NCI-H510A treated with DMSO at 0.1 percent for 48 hours (cell line): ENCODE measurements at places on chromosomes 7 and 10.

DNA sequence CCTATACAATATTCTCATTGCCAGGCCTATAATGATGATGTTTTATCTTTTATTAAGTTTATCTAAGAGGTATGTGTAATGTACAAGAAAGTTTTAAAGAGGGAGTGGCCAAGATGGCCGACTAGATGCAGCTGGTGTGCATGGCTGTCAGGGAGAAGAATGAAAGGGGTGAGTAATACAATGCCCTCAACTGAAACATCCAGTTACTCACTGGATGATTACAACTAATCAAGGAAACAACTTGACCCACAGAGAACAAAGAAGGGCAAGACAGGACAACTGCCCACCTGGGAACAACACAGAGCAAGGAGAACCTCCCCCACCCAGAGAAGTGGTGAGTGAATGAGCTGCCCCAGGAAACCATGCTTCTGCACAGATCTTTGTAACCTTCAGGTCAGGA, 880.0 kb upstream of the LRRTM3 start:
- DNase-seq, result no peak

DNA sequence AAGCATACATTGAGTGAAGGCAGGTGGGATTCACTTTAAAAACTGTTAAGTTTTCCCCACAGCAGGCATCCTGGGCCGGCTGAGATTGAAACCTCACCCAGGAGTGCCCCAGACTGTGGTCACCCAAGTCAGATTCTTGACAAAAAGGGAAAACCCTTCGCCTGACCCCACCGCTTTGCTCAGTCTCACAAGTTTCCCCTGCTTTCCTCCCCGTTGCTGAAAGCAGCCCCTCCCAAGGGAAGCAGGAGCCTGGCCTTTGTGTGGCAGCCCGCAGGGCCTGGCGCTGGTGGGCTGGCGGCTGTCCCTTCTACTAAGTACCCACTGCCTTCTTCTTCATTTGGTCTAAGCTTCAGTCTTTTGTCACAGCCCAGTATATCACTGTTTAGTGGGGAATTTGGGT, 16.0 kb downstream of the RNF32 start:
- DNase-seq, result no peak

- DNase-seq, result no peak
Measured at GRCh38 chr10:55397777-55398496, 596.9 kb upstream of the PCDH15 start.

DNA sequence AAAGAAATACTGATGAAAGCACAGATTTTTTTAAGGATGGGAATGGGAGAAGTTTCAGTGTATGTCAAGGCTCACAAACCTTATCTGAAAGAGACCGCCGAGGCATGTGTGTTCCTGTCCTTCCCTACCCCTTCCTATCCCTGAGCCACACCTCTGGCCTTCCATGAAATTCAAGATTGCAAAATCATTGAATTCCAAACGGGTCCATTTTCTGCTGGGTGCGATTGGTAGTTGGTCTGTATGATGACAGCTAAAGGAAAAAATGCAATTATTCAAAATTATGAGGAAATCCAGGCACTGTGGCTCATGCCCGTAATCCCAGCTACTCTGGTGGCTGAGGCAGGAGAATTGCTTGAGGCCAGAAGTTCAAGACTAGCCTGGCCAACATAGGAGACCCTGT, 170.1 kb downstream of the ARHGAP12 start:
- no peak for DNase-seq

DNA sequence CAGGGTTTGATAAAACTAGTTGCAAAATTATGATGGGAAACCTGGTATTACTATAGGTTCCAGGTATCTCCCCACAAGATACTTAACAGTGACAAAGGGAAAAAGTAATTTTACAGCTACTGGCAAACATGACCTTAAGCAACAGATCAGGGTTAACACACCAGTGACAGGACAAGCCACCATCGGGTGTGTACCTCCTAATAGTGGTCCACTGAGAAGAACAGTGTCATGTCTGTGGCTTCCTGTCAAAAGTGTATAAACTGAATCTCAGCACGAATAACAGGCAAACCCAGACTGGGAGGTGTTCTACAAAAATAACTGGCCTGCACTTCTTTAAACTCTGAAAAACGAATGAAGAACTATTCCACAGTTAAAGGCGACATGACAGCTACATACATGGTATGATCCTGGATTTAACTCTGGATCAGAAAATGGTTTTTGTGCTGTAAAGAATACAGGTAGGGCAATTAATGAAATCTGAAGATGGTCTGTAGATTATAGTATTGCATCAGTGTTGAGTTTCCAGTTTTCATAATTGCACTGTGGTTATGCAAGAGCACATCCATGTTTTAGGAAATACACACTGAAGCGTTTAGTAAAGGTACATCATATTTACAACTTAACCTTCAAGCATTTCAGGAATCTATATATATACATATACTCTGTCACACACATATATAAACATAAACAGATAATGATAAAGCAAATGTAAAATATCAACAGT, 32.0 kb upstream of the ARMS2 start:
- no peak for DNase-seq

- no peak for DNase-seq
Measured at GRCh38 chr7:106590209-106590816, 70.6 kb downstream of the CCDC71L start.

- DNase-seq, result peak; percentile 82
Measured at GRCh38 chr7:140541513-140542227, 62.4 kb upstream of the MKRN1 start.

DNA sequence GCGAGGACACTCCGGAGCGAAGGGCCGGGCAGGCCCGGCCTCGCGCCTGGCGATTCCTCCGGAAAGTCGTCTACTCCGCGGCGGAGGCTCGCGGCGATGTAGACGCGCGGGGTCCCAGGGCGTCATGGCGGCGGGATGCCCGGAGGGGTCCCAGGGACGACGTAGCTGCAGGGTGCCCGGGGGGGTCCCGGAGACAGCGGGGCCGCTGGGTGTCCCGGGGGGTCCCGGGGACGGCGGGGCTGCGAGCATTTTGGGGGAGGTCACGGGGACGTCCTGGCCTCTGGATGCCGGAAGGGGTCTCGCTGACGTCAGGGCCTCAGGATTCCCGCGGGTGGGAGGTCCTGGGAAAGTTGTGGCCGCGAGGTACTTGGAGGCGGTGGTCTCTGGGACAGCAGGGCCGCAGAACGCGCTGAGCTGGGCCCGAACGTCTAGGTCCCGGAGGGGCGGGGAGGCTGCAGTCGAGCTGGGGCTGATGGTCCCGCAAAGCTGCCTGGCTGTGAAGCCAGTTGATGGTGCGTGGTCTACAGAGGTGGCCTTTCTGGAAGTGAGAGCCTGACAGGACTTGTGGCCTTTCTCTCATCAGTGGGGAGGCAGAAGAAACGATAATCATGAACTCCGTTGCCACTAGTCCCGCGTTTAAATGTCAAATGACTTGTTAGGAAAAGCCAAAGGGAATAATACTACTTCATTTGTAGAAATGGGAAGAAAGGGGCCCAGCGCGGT, 637 bp downstream of the HSPA14 start:
- DNase-seq, result no peak

GRCh38 chr10:130709415-130709814, 573.2 kb downstream of the GLRX3 start:
- DNase-seq, result no peak

DNA sequence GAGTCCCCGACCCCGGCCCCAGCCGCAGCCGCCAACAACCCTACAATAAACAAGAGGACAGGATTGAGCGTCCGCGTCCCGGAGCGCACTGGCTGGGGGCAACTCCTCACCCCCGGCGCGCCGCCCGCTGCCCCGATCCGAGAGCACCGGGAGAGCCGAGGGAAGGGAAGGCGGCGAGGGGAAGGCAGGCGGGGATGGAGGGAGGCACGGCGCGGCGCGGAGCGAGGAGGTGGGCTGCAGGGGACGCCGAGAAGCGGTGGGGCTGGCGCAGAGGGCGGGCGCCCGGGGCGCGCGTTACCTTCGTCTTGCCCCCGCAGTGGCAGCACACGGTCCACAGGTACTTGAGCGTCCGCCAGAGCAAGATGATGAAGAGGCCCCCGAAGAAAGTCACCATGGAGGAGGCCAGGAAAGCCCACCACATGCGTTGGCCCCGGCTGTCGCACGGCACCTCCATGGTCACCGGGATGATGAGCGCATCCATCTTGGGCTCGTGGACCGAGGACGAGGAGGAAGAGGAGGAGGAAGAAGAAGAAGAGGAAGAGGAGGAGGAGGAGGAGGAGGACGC, 559 bp downstream of the KCNMA1 start:
- DNase-seq, result peak; percentile 46

- DNase-seq, result peak; percentile 17
Measured at GRCh38 chr7:29480451-29480850, 83.2 kb upstream of the PRR15 start.

DNA sequence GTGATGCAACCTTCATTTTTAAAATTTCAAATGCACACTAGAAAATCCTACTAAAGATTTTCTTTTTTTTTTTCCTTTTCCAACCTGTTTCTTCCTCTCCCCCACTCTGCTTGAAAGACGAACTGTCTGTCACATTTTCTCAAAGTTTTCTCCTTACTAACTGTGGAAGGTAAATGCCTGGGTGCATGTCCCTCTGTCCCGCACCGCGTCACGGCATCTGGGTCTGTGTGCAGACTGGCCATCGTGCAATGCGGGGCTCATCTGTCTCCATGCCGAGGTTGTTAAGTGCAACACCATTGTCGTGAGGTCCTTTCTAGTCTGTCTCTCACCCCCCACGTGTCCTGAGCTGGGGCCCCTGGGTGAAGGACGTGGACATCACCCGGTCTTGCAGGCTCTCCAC, 28.4 kb downstream of the PFKFB3 start:
- DNase-seq, result no peak

GRCh38 chr7:68535266-68535665, 1063.0 kb upstream of the AUTS2 start:
- DNase-seq, result no peak

- DNase-seq, result no peak
Measured at GRCh38 chr7:42617071-42617765, 294.7 kb downstream of the C7orf25 start.

- DNase-seq, result peak; percentile 50
Measured at GRCh38 chr10:20858292-20859124, 38.6 kb downstream of the NEBL start.

- DNase-seq, result no peak
Measured at GRCh38 chr10:71530781-71531180, 134.1 kb downstream of the CDH23 start.

- DNase-seq, result peak; percentile 97
Measured at GRCh38 chr7:7861211-7861633, 107.4 kb upstream of the GLCCI1 start.

DNA sequence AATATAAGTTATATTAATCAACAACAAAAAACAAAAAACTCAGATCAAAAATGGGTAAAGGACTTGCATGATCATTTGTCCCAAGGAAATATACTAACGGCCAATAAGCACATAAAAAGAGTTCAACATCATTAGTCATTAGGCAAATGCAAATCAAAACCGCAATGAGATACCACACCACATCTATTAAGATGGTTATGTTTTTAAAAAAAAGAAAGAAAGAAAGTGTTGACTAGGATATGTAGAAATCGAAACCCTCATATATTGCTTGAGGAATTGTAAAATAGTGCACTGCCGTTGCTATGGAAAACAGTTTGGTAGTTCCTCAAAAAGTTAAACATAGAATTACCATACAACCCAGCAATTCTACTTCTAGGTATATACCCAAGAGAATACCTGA, 39.4 kb upstream of the CTNNA3 start:
- DNase-seq, result no peak

GRCh38 chr7:98051118-98051744, 55.4 kb upstream of the LMTK2 start:
- DNase-seq, result no peak

DNA sequence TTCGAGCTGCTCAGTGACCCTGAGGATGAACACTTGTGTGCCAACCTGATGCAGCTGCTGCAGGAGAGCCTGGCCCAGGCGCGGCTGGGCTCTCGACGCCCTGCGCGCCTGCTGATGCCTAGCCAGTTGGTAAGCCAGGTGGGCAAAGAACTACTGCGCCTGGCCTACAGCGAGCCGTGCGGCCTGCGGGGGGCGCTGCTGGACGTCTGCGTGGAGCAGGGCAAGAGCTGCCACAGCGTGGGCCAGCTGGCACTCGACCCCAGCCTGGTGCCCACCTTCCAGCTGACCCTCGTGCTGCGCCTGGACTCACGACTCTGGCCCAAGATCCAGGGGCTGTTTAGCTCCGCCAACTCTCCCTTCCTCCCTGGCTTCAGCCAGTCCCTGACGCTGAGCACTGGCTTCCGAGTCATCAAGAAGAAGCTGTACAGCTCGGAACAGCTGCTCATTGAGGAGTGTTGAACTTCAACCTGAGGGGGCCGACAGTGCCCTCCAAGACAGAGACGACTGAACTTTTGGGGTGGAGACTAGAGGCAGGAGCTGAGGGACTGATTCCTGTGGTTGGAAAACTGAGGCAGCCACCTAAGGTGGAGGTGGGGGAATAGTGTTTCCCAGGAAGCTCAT, 1.1 kb downstream of the DDIT4 start:
- DNase-seq, result no peak

DNA sequence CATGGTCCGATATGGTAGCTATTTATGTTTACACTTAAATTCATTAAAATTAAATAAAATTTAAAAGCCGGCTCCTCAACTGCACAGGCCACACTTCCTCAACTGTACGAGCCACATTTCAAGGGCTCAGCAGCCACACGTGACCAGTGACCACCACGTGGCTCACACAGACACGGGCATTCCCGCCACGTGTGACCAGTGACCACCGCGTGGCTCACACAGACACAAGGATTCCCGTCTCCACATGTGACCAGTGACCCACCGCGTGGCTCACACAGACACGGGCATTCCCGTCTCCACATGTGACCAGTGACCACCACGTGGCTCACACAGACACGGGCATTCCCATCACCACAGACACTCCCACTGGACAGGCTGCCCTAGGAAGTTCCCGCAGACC, 91.3 kb downstream of the PDGFA start:
- DNase-seq, result no peak

DNA sequence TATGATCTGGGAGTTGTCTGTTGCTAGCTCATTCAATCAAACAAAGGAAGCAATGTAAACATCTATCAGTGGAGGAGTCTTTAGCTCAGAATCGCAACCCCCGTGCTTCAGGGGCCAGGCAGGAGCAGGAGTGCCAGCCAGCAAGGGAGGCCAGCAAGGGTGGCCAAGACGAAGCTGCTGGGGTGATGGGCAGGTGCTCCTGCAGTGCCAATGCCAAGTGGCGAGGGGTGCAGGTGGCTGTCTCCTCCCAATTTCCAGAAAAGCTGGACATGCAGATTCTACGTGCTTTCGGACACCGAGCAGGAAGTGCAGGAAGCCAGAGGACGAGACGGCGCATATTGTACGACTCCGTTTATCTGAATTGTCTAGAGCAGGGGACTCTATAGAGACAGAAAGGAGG, 48.1 kb upstream of the EBF3 start:
- no peak for DNase-seq

DNA sequence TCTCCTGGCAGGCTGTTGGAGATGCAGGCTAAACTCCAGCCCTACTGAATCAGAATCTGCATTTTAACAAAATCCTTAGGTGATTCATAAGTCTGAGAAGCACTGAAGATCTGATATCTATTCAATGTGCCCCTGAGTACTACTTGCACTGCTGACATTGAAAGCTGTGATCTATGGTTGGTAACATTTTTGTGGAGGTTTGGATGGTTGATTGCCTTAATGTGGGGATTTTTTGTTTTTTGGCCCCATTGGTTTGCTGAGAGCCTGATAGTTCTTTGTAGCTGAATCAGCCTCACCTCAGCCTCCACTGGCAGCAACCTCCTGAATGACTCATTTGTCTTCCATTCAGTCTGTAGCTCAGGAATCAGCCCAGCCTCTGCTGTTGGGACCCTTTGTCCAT, 14.7 kb upstream of the LRRN3 start:
- no peak for DNase-seq
